ENCODE measurements at places on chromosomes 16 and 17.

DNA sequence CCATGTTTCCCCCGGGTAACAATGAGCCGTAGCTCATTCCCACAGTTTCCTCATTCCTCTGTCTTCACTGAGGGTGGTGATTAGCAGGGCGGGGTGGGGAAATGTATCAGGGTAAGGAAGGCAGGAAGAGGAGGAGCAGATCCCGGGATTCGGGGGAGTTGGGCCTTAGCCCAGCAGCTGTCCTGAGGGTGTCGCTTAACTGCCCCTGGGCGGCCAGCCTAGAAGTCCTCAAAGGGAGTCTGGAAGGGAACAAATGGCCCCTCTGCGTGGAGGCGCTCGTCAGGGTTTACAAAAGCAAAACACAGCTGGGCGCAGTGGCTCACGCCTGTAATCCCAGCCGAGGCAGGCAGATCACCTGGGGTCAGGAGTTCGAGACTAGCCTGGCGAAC lies 14.3 kb downstream of the MLYCD start:
- no peak for DNase-seq

DNA sequence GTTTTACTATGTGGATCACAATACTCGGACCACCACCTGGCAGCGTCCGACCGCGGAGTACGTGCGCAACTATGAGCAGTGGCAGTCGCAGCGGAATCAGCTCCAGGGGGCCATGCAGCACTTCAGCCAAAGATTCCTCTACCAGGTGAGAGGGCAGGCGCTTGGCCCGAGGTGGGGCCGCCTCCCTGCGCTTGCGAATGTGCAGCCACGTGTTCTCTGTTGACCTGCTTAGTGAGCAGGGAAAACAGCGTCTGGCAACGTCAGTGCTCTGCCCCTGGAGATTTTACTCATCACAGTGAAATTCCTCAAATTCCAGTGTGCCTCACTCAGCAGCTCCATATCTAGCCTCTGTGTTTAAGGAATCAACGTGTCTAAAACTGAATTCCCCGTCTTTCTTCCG lies 33.4 kb upstream of the CLEC18A start:
- peak; percentile 99 for DNase-seq

- peak; percentile 32 for DNase-seq
Observed at GRCh38 chr16:80319181-80319580, 221.6 kb upstream of the DYNLRB2 start.

- DNase-seq, result no peak
Observed at GRCh38 chr16:59046335-59046734, 312.2 kb upstream of the GOT2 start.

DNA sequence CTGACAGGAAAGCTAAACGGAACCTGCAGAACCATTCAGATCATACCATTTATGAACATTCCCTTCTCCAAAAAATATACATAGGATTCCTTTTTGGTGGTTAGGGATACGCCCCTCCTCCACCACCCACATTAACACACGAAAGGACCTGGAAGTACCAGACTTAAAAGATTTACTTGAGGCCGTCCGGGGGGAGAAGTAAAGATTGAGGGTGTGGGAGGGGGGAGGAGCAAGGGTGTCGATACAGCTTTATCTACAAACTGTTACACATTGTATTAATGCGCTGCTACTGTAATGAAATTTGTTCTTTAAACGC lies 537 bp downstream of the PALB2 start:
- DNase-seq, result no peak

- DNase-seq, result no peak
Observed at GRCh38 chr17:73168667-73169066, 3.9 kb downstream of the SSTR2 start.

DNA sequence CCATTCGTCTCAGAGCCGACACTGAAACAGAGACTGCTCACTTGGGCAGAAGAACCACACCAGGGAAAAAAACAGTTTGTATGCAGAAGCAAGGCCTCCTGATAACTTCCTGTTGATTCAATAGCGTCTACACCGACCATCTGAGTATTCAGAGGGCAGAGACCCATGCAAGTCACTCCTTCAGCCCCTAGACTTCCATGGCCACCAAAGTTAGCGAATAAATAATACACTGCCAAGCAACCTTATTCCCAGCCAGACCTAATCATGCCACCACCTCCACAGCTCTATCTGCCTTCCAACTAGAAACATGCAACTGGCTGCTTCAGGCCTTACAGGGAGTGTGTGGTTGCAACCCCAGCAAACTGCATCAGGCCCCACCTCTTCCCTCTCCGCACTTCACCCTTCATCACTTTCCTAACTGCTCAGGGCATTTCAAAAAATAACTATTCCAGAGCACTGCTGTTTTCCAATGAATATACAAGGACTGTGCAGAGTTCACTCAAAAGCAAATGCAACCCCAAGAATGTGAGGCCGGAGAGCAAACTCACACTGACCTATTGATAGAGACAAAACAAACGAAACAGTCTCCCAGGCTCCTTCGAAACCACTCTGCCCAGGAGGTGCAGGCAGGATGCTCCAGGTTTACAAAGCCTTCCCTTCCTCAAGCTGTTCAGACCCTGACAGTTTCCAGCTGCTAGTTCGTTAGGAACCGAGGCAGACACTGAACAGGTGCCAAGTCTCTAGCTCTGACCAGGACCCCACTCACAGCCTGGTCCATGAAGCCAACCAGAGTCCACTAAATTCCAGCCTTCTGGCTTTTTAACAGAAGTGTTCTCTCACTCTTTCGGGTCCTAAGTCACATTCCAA lies 3.6 kb downstream of the USP7 start:
- DNase-seq, result no peak

DNA sequence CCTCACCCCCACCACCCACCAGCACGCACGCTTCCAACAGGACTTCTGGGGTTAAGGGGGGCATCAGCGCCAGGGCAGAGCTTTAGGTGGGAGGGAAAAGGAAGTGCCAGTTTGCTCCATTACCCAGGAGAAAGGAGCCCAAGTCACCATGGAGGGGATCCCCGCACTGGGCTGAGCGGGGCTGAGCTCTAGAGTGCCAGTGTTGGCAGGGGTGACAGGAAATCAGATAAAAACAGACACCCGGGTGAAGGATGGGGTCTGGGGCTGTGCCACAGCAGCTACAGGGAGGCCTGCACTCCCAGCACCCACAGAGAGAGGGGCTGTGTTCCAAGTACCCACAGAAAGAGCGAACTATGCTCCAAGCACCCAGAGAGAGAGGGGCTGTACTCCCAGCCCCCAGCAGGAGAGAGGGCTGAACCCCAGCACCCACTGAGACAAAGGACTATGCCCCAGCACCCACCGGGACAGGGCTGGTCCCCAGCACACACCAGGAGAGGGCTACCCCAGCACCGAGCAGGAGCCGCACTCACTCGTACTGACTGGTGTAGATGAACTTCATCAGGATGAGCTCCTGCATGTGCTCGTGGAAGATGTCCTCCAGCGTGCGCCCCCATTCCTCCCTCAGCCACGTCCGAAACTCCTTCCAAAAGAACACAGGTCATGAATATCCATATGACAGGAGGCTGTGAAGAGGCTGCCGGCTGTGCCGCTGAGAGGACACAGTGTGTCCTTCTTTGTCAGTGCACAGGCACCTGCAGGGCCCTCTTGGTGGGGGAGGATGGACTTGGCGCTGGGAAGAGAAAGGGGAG lies 18.6 kb upstream of the C16orf95 start:
- no peak for DNase-seq

- no peak for DNase-seq
Observed at GRCh38 chr16:77276661-77277060, 77.5 kb downstream of the SYCE1L start.

GRCh38 chr17:72366626-72367025 lies 245.8 kb downstream of the SOX9 start:
- no peak for DNase-seq

DNA sequence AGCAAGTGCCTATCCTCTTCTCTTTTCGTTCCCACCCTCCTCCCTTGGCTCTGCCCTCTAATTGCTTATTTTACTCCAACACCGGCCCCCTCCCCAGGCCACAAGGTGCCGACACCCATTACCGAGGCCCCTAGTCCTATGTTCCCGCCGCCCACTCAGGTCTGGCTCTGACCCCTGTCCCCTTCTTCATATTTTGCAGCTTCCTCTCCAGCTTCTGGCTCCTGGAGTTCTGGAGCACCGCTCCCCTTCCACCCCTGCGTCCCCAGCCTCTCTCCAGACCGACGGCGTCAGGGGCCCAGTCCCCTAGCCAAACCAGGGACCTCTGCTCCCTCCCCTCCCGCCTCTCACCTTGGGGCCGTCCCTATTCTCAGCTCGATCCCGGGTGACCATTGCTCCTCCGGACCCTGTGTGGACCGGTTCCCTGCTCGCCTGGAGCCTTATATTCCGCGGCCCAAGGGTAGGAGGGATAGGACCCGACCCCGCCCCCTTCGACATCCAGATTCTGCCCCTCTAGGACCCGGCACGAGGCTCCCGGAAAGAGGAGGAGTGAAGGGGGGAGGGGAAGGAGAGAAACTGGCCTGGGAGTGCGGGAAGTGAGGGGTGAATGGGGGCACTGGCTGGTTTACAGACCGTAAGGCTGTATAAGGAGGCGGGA lies at the start of gene HES7:
Gene HES7 (minus strand): TSS at position 412 of the 655 bp plus-strand sequence. CDS start 22 bp downstream, at position 390.
- DNase-seq, result peak; percentile 72

DNA sequence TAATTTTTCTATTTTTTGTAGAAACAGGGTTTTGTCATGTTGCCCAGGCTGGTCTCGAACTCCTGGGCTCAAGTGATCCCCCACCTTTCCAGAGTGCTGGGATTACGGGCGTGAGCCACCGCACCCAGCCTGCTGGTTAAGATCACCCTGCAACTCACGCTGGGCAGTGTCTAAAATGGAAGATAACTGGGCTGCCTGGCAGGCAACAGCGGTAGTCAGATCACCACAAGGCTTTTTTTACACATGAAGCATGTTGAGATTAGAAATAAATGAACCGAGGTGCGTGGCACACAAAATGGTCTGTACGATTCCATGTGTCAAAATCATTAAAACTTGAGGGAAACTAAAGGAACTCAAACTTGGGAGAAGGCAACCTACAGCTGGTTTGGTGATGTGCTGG lies 26.7 kb downstream of the ZNF276 start:
- no peak for DNase-seq

- no peak for DNase-seq
Observed at GRCh38 chr16:89905511-89906139, 13.0 kb upstream of the MC1R start.

DNA sequence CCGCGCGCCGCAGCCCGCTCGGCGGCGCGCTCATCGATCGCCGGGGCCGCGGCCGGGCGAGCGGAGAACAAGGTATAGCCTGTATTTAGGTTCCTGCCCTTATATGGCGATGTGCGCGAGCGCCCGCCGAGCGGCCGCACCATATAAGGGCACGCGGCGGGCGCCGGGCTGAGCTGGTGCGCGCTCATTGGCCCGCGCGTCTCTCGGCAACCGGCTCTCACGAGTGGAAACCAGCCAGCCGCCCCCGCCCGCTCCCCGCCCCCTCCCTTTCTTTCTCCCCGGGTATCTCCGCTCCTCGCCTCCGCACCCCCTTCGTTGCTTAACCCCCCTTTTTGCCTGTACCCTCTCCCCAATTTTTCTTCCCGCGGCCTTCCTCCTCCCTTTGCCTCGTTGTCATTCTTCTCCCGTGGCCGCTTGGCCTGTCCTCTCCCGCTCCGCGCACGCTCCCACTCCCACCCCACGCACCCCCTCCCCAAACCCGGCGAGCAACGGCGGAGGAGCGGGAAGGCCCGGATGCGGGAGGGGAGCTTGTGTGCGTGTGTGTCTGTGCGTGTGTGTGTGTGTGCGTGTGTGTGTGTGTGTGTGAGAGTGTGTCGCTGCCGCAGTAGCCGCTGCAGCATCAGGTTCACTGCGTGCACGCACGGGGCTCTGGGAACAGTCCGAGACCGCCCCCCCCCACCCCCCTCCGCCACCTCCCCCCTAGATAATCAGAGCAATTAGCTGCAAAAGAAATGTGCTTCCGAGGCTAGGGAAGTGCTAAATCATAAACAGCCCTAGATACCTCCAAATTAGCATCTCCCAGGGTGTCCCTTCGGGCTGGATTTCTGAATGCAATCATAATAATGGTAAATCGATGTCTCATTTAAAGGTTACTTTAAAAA lies 13.5 kb upstream of the CBX8 start:
- DNase-seq, result peak; percentile 83

All from ACHN (cell line).